ENCODE measurements at places on chromosomes 2 and 18. TPM values are rescaled to one million over a fixed set of nuclear protein-coding genes. Genes with fewer than 3 reads are reported as not detected.
A peak's percentile ranks its signal among the peaks of the same experiment; 100 is the strongest.

- no peaks in the 10 kb centered on the region for H3K27me3 ChIP-seq
- no peaks in the 10 kb centered on the region for H3K36me3 ChIP-seq
- peak overlapping the region; percentile 94 for H3K27ac ChIP-seq
These were observed 175.7 kb downstream of the TGIF1 start for GRCh38 chr18:3625742-3626091.

GRCh38 chr2:47310801-47311560 lies 92.0 kb upstream of the MSH2 start:
- H3K27ac ChIP-seq: peak overlapping the region; percentile 77
- H3K36me3 ChIP-seq: no peaks in the 10 kb centered on the region
- H3K27me3 ChIP-seq: no peaks in the 10 kb centered on the region
- peaks cover 95% of the 10 kb centered on the region for H3K4me1 ChIP-seq
- peak; percentile 73 for DNase-seq

DNA sequence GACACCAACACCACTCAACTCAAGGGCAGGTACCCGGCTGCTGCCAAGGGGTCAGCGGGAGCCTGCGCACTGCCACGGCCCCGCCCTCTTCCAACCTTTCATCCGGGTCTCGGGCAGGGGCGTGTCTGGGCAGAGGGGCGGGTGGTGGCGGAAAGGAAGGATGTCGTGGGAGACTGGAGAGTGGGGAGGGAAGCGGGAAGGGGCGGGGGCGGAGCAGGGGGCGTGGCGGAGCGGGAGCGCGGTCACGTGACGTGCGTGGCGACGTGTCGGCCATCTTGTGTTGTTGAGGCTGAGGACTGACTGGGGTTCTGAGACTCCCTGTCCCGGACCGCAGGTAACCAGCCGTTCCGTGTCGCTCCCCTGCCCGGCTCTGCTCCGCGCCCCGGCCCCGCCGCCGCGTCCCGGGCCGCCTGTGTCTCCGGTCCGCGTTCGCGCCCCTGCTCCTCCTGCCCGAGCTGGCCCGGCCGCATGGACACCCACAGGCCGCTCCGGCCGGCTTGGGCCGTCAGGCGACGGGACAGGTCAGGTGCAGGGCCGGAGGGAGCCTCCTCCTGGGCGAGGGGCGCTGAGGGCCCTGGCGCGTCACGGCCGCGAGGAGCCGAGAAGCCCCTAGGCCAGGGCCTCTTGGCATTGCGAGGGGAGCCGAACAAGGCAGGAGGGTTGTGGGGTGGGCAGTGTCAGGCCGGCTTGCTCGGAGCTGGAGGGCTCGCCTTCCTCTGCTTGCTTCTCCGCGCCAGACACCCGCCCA lies at the start of gene GIGYF2:
TSS of gene GIGYF2 (plus strand) at position 273 of the 748 bp plus-strand sequence. CDS start 37,867 bp downstream, outside the sequence.
- peak within 1 kb of the TSS; percentile 87 for H3K27ac ChIP-seq
- peak within 1 kb of the TSS; percentile 97 for H3K4me3 ChIP-seq
- peaks cover 46% of the 10 kb centered on the region for H3K4me1 ChIP-seq
- no peaks in the 10 kb centered on the region for H3K36me3 ChIP-seq

DNA sequence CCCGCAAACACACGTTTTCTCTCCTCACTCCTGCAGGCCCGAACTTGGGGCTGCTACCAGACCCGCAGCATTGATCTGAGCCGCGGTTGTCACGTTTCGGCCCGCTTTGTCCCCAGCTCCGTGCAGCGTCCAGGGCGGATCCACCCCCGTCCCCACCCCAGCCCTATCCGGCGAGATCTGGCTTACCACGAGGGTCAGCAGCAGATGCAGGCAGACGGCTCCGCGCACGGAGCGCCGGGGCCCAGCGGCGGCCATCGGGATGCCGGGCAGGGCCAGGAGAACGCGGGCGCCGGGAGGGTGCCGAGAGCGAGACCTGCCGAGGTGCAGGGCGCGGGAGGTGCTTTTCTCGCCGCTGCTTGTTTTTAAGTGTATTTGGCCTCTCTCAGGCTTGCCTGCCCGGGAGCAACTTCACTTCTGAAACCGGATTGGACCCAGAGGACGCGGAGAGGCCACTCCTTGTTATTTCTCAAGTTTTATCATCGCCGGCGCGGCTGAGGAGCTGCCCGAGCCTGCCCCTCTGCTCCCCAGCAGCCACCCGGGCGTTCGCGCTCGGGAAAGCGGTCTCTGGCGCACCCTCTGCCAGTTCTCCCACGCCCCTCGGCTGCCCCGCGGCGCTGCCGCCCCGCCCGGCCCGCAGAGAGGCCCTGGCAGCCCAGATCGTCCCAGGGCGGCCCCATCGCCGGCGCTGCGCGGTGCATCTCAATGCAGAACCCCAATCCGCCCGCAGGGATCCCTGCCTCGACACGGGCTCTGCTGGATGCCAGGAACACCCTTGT lies at the start of gene DSC3:
TSS of gene DSC3 (minus strand) at position 337 of the 776 bp plus-strand sequence. CDS start at position 255, 82 bp downstream.
- no peak for DNase-seq
- H3K27ac ChIP-seq: no peak within 1 kb of the TSS
- H3K4me3 ChIP-seq: peak within 1 kb of the TSS; percentile 56
- H3K4me1 ChIP-seq: peaks cover 16% of the 10 kb centered on the region

CCDC150 gene
- 14.9 TPM for polyA plus RNA-seq

Measured in HepG2 (cell line).